H4 (cell line): ENCODE measurements at places on chromosomes 11 and 22. TPM values are rescaled to one million over a fixed set of nuclear protein-coding genes. Genes with fewer than 3 reads are reported as not detected.

RPS6KB2 gene
- 38.1 and 51.3 TPM in 2 replicates for total RNA-seq

A4GALT gene
- 0.48 and 2.2 TPM in 2 replicates for total RNA-seq

KRTAP5-11 gene
- total RNA-seq = not detected in 2 replicates

SCUBE2 gene
- total RNA-seq = 0.10 TPM in 1 of 2 replicates, not detected in the other

MTMR3 gene
- total RNA-seq = 5.7 and 6.0 TPM in 2 replicates

TMEM138 gene
- total RNA-seq = 48.5 and 62.5 TPM in 2 replicates

C22orf42 gene
- total RNA-seq = not detected in 2 replicates

PLA2G3 gene
- total RNA-seq = not detected in 2 replicates
